NCI-H1694 (cell line): ENCODE measurements at places on chromosomes 6 and 20.

DNA sequence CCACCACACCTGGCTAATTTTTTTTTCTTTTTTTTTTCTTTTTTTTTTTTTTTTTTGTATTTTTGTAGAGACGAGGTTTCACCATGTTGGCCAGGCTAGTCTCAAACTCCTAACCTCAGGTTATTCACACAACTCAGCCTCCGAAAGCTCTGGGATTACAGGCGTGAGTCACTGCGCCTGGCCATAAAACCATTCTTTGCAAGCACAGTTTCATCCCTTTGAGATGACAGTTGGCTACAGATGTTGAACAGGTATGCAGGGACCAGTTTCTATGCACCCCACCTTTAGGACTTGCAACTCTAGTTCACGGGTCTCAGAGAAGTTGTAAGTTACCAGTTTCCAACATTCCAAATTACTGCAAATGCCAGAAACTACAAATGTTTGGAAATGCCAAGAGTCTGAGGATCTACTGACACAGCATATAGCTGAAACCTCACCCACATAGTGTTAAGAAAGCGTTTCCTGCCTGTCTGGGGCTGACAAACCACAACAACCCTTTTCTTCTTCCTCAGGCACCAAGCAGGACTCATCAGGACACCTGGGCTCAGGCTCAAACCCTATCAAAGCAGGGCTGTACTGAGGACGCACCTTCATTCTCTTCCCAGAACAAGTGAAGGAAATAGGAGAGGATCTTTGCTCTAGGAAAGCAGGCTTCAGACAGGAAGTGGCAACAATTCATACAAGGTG, 22.9 kb downstream of the ARHGAP18 start:
- no peak for DNase-seq

DNA sequence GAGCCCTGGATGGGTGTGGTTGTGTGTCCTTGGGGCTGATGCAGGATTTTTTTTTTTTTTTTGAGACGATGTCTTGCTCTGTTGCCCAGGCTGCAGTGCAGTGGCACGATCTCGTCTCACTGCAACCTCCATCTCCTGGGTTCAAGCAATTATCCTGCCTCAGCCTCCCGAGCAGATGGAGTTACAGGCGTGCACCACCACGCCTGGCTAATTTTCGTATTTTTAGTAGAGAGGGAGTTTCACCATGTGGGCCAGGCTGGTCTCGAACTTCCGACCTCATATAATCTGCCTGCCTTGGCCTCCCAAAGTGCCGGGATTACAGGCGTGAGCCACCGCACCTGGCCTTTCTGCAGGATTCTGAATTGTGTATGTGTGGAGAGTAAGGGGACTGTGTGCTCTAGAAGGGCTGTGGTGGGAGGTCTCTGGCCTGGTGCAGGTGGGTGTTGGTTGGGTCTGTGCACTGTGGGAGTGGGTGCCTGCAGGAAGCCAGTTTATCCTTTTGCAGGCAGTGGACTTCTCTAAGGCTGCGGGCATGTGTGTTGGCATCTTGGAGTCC, 11.0 kb upstream of the ID1 start:
- DNase-seq, result no peak

DNA sequence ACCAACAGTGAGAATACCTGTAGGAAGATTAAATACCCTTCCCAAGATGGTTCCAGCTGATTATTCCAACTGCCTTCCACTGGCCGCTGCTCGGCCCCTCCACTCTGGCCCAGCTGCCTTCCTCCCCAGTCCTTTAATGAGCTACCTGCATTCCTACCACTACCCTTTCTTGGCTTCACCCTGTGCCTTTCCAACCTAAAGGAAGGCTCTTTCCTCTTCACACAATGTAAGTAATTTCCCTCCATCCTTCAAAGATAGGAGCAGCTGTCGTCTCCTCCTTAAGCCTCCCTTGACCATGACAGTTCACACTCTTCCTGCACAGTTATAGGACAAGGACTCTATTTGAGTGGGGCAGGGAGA, 16.2 kb upstream of the SNX9 start:
- no peak for DNase-seq

GRCh38 chr6:42978487-42978838, 518 bp downstream of the PEX6 start:
- DNase-seq, result no peak

DNA sequence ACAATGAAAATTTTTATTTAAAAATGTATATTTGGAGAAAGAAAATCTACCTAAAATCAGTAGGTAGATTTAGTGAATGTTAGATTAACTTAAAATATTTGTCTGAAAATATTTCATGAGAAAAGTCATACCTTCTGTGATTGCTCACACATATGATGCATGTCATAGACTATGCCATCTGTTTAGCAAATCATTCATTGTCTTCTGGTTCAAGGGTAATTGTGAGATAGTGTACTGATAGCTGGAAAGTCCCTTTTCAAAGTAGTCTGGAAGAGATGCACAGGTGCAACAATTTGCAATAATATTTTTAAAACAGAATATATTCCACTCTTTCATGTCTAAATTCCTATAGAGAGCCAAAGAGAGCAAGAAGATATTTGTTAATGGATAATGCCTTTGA, 21.0 kb upstream of the RNF217 start:
- DNase-seq, result no peak

- no peak for DNase-seq
Observed at GRCh38 chr6:12335717-12336116, 45.6 kb downstream of the EDN1 start.

DNA sequence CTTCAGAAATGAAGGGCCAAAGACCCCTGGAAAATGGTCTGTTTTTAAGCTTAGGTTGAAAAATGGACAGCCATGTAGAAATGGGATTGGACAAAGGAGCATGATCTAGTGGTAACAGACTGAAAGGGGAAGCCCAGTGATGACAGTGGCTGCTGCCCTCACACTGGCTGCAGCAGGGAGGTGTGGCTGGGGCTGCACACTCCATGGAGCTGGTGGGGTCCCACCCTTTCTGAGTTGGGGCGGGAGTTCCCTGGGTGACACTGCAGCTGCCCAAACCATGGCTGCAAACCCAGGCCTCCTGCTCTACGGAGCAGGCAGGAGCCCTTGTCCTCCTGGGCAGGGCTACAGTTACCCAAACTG, 8.5 kb upstream of the PACSIN1 start:
- no peak for DNase-seq

DNA sequence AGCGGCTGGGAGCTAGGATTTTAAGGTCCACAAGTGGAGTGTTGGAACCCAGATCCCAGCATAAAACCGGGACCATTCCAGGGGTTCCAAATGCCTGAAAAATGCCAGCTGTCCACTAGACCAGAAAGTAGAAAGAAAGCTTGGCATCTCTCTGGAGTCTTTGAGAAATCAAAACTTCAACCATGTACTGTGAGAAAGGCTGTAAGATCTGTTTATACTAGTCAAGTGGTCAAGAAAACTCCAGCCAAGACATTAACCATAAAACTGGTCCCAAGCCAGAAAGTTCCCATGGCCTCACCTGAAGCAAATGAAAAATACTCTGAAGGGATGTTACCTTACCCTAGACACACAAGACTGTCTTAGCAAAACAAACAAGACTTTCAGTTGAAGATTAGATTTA, 112.6 kb downstream of the DCDC2 start:
- no peak for DNase-seq

DNA sequence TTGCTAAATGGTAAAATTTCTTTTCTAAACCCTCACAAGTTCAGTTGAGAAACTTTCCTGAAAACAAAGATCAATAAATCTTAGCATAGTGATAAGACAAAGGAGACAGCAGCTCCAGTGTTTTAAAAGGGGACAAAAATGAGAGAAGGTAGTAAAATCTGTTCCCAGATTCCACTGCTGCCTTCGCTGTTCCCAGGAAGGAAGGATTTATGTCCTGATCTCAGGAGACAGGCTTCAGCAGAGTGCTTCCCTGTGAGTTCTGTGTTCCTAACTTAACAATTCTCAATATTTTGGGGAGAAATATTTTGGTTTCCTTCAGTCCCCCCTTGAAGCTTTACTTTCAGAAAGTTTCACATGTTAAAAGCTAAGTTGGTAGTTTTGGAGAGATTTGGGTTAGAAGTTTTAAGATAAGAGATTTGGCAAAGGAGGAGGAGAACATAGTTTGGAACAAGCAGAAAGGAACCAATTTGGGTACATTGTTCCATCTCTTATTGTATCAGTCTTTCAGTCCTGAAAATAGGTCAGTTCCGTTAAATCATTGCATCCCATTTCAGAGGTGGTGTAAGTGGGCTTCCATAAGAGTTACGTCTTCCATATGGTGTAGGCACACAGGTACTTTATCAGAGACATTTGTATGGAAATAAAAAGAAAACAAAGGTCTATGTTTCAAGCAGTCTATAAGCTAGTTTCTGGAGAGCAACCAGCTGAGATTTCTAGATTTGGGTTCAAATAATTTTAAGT, 20.8 kb downstream of the IRF4 start:
- no peak for DNase-seq

- DNase-seq, result no peak
Observed at GRCh38 chr6:147508866-147509608, 547 bp downstream of the SAMD5 start.

DNA sequence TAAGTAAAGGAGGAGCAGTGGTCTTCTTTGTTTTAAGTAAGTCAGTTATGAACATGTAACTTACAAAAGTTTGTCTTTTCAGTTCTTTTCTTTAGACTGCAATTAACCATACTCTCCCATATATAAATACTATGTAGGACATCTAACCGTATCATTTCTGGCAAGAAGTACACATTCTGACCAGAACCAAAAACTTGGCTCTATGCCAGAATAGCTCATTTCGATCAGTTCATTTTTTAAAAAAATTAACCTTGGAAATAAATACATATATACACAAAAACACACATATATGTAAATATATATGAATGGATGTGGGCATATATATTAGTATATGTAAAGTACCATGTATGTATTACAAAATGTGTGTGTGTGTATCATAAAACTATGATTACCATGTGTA, 145.0 kb downstream of the PHACTR1 start:
- DNase-seq, result no peak
